GM13976 (cell line): ENCODE measurements at places on chromosomes 12 and 14.

GRCh38 chr14:63709589-63709988 is 18.3 kb downstream of the SGPP1 start:
- DNase-seq = no peak

DNA sequence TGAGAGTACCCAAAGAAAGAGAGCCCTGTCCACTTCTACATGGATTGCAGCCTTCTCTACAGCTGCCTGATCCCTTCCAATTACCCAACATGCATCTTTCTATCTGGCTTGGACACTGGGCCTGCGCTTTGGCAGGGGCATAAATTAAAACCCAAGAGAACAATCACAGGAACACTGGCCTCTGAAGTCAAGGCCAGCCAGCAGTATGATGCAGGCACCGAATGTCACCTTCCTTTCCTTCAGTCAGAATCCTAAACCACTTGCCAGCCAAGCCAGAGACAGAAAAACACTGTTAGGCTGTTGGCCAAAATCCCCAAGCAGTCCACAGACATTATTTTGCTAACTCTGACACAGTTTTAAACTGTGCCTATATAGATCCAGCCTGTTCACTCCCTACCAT is 113.7 kb downstream of the DUSP6 start:
- no peak for DNase-seq

DNA sequence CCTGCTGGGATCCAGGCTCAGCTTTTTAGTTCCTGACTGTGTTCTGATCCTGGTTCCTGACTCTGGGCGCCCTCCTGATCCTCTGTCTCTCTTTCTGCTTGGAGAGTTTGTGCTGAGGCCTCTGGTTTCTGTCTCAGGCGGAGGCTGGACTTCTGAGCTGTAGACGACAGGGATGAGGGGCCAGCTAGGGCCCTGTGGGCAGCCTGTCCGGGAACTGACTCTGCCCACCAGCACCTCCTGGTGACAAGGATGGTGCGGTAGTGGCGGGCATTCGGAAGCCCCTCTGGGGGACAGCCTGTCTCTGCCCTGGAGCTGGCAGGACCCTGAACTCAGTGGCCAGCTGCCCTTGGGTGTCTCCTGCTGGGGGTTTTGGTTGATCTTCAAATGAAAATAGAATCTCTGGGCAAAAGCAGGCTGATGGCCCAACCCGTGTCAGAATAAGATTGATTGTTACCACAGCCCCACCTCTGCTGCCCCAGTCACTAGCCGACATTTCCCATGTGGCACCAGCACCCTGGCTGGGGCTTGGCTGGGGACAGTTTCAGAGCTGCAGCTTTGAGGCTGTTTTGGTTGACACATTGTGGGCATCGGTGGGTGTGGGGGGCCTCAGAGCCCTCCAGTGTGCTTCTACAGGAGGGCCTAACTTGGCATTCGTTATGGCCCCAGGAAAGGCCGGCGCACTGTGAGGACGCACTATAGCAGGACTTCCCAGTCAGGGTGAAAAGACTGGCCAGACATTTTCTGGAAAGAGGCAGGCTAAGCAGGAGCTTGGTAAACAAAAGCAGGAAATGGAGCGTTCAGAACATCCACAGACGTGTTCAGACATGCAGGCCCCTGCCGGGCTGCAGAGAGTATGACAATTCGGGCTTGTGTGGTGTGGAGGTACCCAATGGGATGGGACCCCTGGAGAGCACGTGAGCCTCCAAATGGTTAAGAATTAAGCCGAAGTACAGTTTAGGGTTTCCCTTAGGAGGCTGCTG is 16.2 kb downstream of the KRT80 start:
- DNase-seq = no peak

DNA sequence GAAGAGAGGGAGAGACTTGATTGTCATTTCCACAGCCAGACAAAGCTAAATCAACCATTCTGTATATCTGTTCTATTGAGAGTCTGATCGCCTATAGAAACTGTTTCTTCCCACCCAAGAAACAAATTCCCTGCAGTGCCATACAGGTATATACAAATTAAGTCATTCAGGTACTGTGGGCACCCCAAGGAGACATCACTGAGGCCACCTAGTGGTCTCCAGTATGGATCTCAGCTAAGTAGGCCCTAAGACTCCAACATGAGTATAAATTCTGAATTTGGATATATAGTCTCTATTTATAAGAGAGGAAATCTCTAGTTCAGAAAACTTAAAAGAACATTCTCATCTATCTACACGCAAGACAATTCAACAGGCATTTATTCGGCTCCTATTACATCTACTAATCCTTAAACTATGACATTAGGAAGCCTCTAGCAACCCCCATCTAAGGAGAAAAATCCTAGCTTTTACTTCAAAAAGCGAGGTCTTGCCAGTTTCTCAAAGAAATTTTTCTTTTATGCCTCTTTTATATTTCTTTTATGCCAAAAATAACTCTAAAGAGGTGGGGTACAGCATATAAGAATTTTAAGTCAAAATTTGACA is 62.6 kb downstream of the DCAF5 start:
- peak; percentile 17 for DNase-seq

DNA sequence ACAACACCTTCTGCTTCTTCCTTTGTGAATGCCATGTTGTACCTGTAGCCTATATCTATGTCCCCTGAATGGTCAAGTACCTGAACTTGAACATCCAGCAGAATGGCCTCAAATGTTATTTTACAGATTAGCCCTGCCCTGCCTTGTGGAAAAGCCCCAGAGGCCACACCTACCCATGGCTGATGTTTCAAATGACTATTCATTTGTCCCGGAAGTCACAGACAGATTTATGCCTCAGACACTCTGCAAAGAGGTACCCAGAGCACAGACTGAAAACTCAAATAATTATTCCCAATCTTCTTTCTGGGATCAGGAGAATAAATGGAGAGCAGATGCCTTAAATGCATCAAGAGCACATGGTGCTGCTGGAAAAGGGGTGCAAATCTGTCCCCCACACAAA is 13.0 kb upstream of the DPF3 start:
- no peak for DNase-seq

DNA sequence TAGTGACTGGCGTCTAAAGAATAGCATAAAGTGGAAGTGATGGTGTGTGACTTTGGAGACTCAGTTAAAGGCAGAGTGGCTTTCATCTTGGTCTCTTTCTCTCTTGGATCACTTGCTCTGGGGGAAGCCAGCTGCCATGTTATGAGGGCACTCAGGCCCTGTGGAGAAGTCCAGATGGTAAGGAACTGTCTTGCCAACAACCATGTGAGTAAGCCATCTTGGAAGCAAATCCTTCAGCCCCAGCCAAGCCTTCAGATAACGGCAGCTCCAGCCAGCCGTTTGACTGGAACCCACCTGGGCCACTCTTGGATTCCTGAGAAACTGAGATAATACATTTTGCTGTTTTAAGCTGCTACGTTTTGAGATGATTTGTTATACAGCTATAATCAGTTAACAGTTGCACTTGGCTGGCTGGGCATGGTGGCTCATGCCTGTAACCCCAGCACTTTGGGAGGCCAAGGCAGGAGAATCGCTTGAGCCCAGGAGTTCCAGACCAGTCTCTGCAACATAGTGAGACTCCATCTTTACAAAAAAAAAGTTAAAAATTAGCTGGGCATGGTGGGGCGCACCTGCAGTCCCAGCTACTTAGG is 7.7 kb upstream of the LRRC23 start:
- DNase-seq = no peak

DNA sequence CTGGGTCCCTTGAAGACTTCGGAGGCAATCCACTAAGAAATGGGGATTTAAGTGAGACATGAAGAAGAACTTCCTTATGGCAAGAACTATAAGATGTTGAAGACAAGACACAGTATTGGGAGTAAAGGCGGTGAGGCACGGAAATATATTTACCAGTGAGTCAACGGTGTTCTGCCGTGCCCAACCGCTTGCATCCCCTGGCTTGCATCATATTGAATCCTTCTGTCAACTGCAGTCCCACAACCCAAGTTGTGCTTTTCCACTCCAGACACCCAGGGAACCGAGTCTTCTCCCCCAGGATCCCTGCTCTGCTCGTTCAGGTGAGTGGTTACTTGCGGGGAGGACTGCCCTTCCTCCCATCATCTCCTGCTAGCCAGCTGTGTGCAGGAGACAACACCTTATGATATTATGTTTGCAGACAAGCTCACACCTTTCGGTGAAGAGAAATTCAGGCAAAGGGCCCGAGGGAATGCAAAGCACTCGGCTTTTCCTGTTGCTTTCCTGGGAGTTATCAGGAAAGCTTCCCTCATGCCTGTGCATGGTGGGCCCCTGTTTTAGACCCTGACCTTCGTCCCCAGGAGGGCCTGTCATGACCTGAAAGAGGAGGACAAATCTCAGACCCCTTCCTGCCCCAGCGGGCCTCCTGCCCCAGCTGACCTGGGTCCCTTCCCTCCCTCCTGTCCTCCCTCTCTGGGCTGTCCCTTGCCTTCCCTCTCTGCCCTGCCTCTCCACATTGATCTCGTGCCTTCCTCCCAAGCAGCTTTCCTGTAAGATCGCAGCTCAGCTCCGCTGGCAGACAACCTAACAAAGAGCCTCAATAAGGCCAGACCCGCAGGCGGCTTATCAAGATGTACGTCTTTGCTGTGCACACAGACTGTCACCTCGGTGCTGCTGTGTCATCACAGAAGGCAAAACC is 4.3 kb upstream of the LRTM2 start:
- DNase-seq = no peak

GRCh38 chr12:51836827-51837173 is 11.7 kb downstream of the FIGNL2 start:
- no peak for DNase-seq

- DNase-seq = no peak
These were observed 67.1 kb upstream of the SRSF5 start for GRCh38 chr14:69699748-69700303.

DNA sequence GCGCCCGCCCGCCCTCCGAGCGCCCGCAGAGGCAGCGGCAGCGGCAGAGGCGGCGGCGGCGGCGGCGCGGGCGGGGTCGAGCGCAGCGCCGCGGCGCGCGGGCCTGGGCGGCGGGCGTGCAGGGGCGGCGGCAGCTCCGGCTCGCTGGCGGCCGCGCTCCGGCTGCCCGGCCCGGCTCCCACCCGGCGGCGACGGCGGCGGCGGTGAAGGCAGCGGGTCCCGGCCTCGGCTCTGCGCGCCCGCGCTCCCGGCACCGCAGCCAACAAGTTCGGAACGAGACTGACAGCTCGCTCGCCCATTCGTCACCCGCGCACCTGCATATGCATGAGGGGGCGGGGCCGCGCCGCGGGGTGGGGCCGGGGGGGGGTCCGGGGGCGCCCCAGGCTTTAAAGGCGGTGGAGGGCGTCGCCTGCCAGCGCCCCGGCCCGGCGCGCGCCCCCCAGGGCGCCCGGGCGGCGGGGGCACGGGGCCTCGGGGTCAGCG is at the start of gene JAG2:
JAG2 (minus strand) TSS at position 281 of the 483 bp plus-strand sequence. CDS start 356 bp downstream, outside the sequence.
- peak; percentile 71 for DNase-seq

- DNase-seq = no peak
These were observed 53.2 kb downstream of the DACT1 start for GRCh38 chr14:58690801-58691516.

GRCh38 chr12:15721316-15722115 is 67.7 kb downstream of the EPS8 start:
- no peak for DNase-seq

DNA sequence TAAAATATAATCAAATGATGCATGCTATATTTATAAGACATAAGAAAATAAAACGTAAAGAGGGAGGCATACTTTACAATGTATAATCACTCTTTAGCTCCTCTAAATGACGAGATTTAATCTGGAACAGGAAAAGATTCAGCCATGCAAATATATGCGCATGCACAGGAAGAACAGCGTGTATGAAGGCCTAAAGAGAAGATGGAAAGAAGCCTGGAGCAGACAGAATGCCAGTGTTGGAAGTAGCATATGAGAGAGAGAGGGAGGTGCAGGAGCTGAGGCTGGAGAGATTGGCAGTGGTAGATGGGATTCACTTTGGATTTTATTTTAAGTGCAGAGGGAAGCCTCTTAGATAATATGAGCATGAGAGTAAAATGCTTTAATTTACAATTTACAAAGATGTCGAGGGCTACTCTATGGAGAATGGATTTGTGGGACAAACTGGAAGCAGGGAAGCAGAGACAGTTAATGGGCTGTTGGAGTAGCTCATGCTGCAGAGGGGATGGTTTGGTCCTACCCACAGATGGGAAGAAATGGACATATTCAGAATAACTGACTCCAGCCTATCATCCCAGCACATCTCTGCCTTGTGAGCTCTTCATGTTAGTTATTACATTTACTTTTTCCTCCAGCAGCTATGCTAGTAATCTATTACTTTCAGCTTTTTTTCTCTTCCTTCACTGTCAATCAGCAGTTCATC is 411.1 kb downstream of the TMTC2 start:
- no peak for DNase-seq

- DNase-seq = no peak
These were observed 34.0 kb downstream of the TCHP start for GRCh38 chr12:109934026-109934425.

- DNase-seq = no peak
These were observed at the start of gene LBHD2 for GRCh38 chr14:103084021-103084919. TSS of gene LBHD2 (plus strand) at chr14:103084210. CDS start at chr14:103086013, 1,803 bp downstream.

DNA sequence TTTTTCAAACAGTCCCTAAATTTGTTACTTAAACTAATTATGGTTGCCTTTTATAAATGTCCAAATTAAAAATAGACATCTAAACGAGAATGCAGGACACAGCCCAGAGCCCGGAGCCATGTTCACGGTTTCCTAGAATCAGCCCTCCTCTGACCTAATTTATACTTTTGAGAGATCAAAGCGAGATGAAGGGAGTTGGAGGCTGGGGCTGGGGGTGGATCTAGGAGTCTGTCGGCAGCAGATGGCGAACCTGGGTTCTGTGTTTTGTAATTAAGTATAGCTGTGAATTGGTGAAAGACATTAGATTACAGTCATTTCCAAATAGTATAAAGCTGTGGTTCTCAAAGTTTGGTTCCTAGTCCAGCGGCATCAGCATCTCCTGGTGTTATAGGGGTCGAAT is 210.1 kb downstream of the SLC41A2 start:
- DNase-seq = no peak
